ENCODE measurements at places on chromosomes 3 and 15. TPM values are rescaled to one million over a fixed set of nuclear protein-coding genes. Genes with fewer than 3 reads are reported as not detected.

Gene APOD
- polyA plus RNA-seq, result 673 TPM

Gene ZBTB20
- polyA plus RNA-seq, result 2.0 TPM

Gene PCOLCE2
- 1.7 TPM for polyA plus RNA-seq

Gene FMN1
- 0.27 TPM for polyA plus RNA-seq

Gene TERC
- polyA plus RNA-seq, result not detected

Gene NPAP1
- not detected for polyA plus RNA-seq

Gene FURIN
- 22.9 TPM for polyA plus RNA-seq

Gene PLA2G4D
- 0.17 TPM for polyA plus RNA-seq

Gene TMCO5A
- not detected for polyA plus RNA-seq

Gene THRB
- polyA plus RNA-seq, result 3.8 TPM

Gene AQP9
- polyA plus RNA-seq, result 0.32 TPM

Gene CEP70
- polyA plus RNA-seq, result 11.1 TPM

Gene FOXL2NB
- not detected for polyA plus RNA-seq

Gene DUOXA1
- 1.5 TPM for polyA plus RNA-seq

Gene GPR149
- not detected for polyA plus RNA-seq

Gene LXN
- polyA plus RNA-seq, result 2.1 TPM

Gene GPR62
- polyA plus RNA-seq, result 8.9 TPM

Gene ATP8B4
- polyA plus RNA-seq, result 0.88 TPM

Gene KCNAB1
- polyA plus RNA-seq, result 2.6 TPM

Gene XCR1
- polyA plus RNA-seq, result not detected

Gene SLC22A13
- not detected for polyA plus RNA-seq

Gene RTP4
- polyA plus RNA-seq, result 2.0 TPM

Gene GABRB3
- polyA plus RNA-seq, result 61.1 TPM

Gene CHDH
- 5.5 TPM for polyA plus RNA-seq

Gene IL5RA
- 8.1 TPM for polyA plus RNA-seq

Gene LSAMP
- 21.4 TPM for polyA plus RNA-seq

Gene CLDN18
- polyA plus RNA-seq, result not detected

Gene ESYT3
- polyA plus RNA-seq, result 0.53 TPM

Gene FGF12
- polyA plus RNA-seq, result 12.7 TPM

Gene KAT2B
- polyA plus RNA-seq, result 6.8 TPM

Gene KNL1
- 4.8 TPM for polyA plus RNA-seq

Gene MTFMT
- 6.9 TPM for polyA plus RNA-seq

Gene DNAH12
- polyA plus RNA-seq, result not detected

Gene NR2C2
- polyA plus RNA-seq, result 19.1 TPM

Gene LRRC31
- not detected for polyA plus RNA-seq

Gene CCDC54
- polyA plus RNA-seq, result not detected

Gene SKOR1
- 0.49 TPM for polyA plus RNA-seq

Gene AGBL1
- polyA plus RNA-seq, result not detected

Gene KNG1
- polyA plus RNA-seq, result 0.15 TPM

Gene SLC38A3
- polyA plus RNA-seq, result 18.3 TPM

Gene HTR3E
- not detected for polyA plus RNA-seq

Gene EPHB3
- 17.0 TPM for polyA plus RNA-seq

Gene ANKUB1
- not detected for polyA plus RNA-seq

Gene B3GALNT1
- 6.6 TPM for polyA plus RNA-seq
